ENCODE measurements at places on chromosomes 1 and 21. TPM values are rescaled to one million over a fixed set of nuclear protein-coding genes. Genes with fewer than 3 reads are reported as not detected.
A peak's percentile ranks its signal among the peaks of the same experiment; 100 is the strongest.

Gene IRF2BP2
- 161 TPM for total RNA-seq

DNA sequence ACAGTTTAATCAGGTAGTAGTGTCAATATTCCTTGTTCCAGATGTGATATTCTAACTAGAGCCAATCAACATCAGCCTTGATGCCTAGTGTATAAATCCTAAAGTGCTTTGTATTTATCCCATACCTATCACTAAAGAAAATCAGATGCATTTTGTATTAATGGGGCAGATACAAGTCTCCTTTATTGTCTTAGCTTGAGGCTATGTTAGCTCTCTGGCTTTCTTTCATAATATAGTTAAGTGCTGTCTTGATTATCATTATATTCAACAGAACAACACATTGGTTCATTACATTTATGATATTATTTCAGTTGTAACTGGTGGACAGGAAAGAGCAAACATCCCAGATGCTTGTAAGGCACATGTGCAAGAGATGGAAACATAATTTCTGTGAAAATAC is 338.8 kb downstream of the PLA2G4A start:
- H3K36me3 ChIP-seq, result no peaks in the 10 kb centered on the region
- no peak overlapping the region for H3K27ac ChIP-seq
- DNase-seq, result no peak
- no peaks in the 10 kb centered on the region for H3K4me1 ChIP-seq
- no peak overlapping the region for H3K4me3 ChIP-seq
- H3K27me3 ChIP-seq, result no peaks in the 10 kb centered on the region

Gene TLCD4
- total RNA-seq, result 13.6 TPM

GRCh38 chr1:64809309-64809708 is 64.4 kb downstream of the RAVER2 start:
- H3K36me3 ChIP-seq, result no peaks in the 10 kb centered on the region

Gene RIPPLY3
- not detected for total RNA-seq

DNA sequence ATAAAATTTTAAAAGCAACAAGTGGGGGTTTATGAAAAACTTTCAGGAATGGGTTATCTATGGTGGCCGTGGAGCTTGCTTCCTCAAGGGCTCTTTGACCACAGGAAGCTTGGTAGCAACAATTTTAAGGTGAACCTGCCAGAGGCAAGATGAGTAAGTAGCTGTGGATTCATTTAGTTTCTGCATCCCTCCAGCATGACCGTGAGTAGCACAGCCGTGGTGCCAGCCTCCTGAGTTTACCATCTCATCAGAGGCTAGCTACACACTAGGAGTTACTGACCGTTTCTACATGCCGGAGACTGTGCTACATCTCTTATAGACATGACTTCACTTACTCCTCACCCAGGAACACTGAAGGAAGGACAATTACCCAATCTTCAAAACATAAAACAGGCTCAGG is 30.1 kb upstream of the PLEKHG5 start:
- H3K4me1 ChIP-seq, result no peaks in the 10 kb centered on the region
- H3K27ac ChIP-seq, result no peak overlapping the region
- H3K4me3 ChIP-seq, result no peak overlapping the region
- DNase-seq, result no peak
- peaks cover 19% of the 10 kb centered on the region for H3K36me3 ChIP-seq

- no peaks in the 10 kb centered on the region for H3K36me3 ChIP-seq
- H3K4me1 ChIP-seq, result no peaks in the 10 kb centered on the region
- no peak for DNase-seq
- no peak overlapping the region for H3K27ac ChIP-seq
These were observed 83.4 kb downstream of the ADSS2 start for GRCh38 chr1:244368279-244368678.

Gene LAMB3
- total RNA-seq, result 83.3 TPM

Gene PRAMEF27
- not detected for total RNA-seq

Gene OR4F16
- not detected for total RNA-seq

DNA sequence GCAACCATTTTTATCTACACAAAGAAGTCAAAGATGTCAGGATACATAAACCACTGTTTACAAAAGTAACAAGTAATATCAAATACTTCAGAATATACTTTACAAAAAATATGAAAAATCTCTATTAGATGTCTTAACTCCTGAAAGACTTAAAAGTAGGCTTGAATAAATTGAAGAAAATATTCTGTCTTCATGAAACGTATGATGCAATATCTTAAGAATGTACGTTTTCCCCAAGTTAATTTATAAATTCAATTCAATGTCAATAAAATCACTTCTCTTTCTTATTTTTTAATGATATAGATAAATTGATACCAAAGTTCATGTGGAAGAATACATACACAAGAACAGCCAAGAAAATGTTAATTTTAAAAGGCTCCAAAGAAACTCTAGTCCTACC is 6.0 kb downstream of the KRTAP19-7 start:
- no peak overlapping the region for H3K27ac ChIP-seq
- no peak for DNase-seq
- H3K36me3 ChIP-seq, result no peaks in the 10 kb centered on the region

Gene HSD11B1
- 16.9 TPM for total RNA-seq

- DNase-seq, result no peak
- no peaks in the 10 kb centered on the region for H3K27me3 ChIP-seq
- no peak overlapping the region for H3K27ac ChIP-seq
- H3K4me3 ChIP-seq, result no peak overlapping the region
These were observed 10.6 kb downstream of the PDZK1 start for GRCh38 chr1:145696630-145696960.

Gene CD1E
- 3.8 TPM for total RNA-seq

GRCh38 chr1:85865213-85865612 is 157.0 kb upstream of the ZNHIT6 start:
- no peaks in the 10 kb centered on the region for H3K36me3 ChIP-seq
- H3K27me3 ChIP-seq, result no peaks in the 10 kb centered on the region
- H3K4me3 ChIP-seq, result no peak overlapping the region
- no peaks in the 10 kb centered on the region for H3K4me1 ChIP-seq
- DNase-seq, result no peak
- no peak overlapping the region for H3K27ac ChIP-seq

DNA sequence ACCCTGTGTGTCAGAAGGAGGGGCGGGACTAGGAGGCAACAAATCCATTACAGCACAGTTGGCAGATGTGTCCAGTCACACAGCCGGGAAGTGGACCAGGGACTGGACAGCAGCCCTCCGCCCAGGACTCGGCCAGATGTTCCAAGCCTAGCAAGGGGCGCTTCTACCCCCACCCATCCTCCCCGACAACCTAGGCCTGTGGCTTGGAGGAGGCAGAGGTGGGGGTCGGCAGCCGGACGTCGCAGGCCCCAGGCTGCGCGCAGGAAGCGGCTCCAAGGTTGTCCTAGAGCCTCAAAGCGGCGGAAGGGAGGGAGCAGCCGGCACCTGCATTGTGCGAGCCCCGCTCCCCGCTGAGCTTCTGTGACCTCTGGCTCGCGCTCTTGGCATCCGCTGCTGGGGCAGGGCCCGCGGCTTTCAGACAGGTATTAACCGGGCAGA is 20.6 kb upstream of the MYCL start:
- no peak for DNase-seq
- H3K36me3 ChIP-seq, result no peaks in the 10 kb centered on the region
- H3K27me3 ChIP-seq, result no peaks in the 10 kb centered on the region
- H3K27ac ChIP-seq, result no peak overlapping the region
- no peak overlapping the region for H3K4me3 ChIP-seq
- H3K4me1 ChIP-seq, result peaks cover 12% of the 10 kb centered on the region

Gene LRRC71
- total RNA-seq, result 0.26 TPM

GRCh38 chr21:42658320-42659105 is 5.1 kb downstream of the PDE9A start:
- no peak overlapping the region for H3K27ac ChIP-seq
- H3K4me3 ChIP-seq, result no peak overlapping the region
- no peaks in the 10 kb centered on the region for H3K36me3 ChIP-seq
- peaks cover 4% of the 10 kb centered on the region for H3K27me3 ChIP-seq

Gene MANEAL
- 6.9 TPM for total RNA-seq

GRCh38 chr1:29017235-29017634 is 102.9 kb downstream of the EPB41 start:
- H3K36me3 ChIP-seq, result peaks cover 9% of the 10 kb centered on the region
- no peak overlapping the region for H3K27ac ChIP-seq
- no peaks in the 10 kb centered on the region for H3K27me3 ChIP-seq
- H3K4me1 ChIP-seq, result no peaks in the 10 kb centered on the region
- no peak for DNase-seq

Gene LCE3E
- not detected for total RNA-seq

GRCh38 chr1:107449326-107449725 is 308.5 kb downstream of the NTNG1 start:
- no peak overlapping the region for H3K27ac ChIP-seq
- no peaks in the 10 kb centered on the region for H3K36me3 ChIP-seq
- no peak for DNase-seq
- H3K4me3 ChIP-seq, result no peak overlapping the region
- no peaks in the 10 kb centered on the region for H3K4me1 ChIP-seq

DNA sequence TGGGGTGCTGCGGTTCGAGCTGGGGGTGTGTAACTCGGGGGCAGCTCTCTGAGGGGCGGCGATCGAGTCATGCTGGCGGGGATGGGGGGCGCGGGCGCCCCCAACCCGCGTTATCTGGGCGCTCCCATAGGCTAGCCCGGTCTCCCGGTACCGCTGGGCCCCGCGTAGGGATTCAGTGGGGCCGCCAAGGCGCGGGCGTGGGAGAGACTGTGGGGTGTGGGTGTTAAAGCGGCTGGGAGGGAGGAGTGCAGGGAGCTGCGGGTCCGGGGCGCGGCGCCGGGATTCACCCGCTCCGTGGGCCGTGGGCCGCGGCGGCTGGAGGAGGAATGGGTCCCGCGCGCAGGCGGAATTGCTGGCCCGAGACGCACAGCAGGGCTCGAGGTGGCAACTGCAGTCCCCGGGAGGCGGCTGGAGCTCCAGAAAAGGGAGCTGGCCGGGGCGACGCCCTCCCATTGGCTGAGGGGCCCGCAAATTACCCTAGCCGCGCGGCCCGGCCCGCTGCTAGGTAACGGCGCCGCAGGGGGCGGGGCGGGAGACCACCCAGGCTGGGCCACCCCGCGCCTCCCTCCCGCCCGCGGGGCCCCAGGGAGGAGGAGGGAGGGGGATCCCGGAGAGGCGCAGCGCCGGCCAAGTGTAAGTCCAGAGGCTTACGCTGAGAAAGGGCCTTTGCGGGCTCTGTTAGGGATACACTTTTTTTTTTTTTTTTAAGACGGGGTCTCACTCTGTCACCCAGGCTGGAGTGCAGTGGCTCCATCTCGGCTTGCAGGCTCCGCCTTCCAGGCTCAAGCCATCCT is at the start of gene PTCH2:
PTCH2 (minus strand) TSS at position 392 of the 794 bp plus-strand sequence; CDS start at position 71, 321 bp downstream.
- DNase-seq, result peak; percentile 76
- no peak within 1 kb of the TSS for H3K27ac ChIP-seq
- no peaks in the 10 kb centered on the region for H3K36me3 ChIP-seq
- peak within 1 kb of the TSS; percentile 48 for H3K4me3 ChIP-seq
- H3K4me1 ChIP-seq, result peaks cover 5% of the 10 kb centered on the region
- no peaks in the 10 kb centered on the region for H3K27me3 ChIP-seq

DNA sequence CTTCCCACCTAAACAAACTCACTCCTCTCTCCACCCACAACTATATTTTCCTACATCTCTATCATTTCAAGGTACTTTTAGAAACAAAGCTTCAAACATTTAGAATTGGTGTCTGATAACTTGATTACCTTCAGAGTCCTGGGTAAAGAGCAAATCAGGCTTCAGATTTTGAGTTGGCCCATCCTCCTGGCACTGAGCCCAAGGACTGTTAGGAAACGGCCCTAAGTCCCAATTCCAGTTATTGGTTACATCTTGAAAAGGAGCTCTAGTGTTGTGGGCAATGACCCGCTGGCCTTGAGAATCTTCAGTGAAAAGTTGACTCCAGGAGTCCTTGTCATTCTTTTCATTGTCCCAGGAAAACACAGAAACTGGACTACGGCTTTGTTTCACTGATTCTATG is 15.1 kb downstream of the MTFR1L start:
- H3K4me1 ChIP-seq, result no peaks in the 10 kb centered on the region
- no peak for DNase-seq
- H3K27ac ChIP-seq, result no peak overlapping the region
- peaks cover 43% of the 10 kb centered on the region for H3K36me3 ChIP-seq
- H3K4me3 ChIP-seq, result no peak overlapping the region

All from upper lobe of right lung (tissue), 1 donor.